ENCODE measurements at places on chromosomes 12 and 14.
A peak's percentile ranks its signal among the peaks of the same experiment; 100 is the strongest.

DNA sequence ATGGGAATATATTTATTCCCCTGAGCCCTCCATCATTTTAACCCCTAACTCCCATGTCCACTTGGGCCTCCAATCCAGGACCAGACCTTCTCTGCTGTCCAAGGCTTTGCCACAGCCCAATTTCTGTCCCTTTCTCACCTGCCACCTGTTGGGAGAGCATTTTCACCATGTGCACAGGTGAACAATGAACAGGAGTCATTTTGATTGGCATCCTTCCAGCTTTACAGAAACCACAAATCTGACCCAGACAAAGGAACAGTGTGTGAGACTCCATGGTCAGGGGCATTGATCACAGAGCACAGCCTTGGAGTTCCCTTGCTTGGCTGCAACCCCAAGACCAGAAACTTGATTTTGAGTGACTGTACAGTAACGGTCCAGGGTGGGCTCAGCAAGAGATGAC lies 91.9 kb downstream of the CRACR2A start:
- no peak for DNase-seq

GRCh38 chr14:36988568-36988967 lies 183.8 kb downstream of the SLC25A21 start:
- DNase-seq = no peak

GRCh38 chr12:13812168-13812567 lies 169.2 kb downstream of the GRIN2B start:
- DNase-seq = no peak

GRCh38 chr12:3551976-3552725 lies 61.1 kb downstream of the PRMT8 start:
- DNase-seq = no peak

DNA sequence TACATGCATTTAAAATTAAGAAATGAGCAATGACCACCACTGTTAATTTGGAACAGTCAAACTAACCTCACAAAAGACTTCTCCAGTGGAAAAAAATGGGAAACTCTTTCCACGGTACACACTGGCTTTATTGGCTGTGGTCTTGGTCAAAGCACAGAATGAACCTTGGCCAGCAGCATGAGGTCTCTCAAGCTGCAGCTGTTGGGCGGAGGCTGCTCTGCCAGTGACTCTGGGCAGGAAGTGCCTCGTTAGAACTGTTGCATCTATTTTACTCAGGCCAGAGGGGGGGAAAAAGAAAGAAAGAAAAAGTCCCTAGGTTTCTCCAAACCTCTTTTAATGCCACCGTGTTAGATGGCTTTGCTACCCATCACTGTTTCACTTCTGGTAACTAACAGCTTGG lies 279.8 kb upstream of the DIO2 start:
- DNase-seq = no peak

DNA sequence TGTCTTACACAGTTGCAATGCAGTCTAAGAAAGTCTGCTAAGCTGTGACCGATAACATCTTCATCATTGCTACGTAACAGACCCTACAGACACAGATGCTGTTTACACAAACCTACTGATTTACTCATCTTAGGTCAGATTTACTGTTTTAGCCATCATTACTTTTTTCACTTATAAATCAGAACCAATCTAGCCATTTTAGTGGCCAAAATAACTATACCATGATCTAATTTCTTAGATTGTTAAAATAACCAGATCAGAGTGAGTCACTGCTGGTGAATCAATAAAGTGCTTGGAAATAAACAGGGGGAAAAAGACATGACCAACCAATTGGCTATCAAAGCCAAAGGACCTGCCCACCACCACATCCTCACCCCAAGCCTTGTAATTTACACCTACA lies 57.0 kb upstream of the FOXN3 start:
- DNase-seq = no peak

DNA sequence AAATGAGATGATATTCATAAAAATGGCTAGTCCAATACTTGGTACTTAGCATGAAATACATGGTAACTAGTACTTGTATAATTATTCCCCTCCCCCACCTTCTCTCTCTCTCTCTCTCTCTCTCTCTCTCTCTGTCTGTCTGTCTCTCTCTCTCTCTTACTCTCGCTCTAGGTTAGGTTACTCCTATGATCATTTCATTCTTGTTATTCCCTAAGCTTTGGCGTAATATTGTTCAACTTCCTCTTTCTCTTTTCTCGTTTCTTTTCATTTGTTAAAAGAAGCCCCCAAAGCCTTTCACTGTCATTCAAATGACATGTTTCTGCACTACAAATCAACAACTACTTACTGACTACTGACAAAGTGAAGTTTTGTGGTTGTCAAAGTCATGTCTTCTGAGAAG lies 89.8 kb downstream of the GRIP1 start:
- DNase-seq = no peak

- no peak for DNase-seq
Measured at GRCh38 chr14:53310412-53310811, 157.3 kb upstream of the DDHD1 start.

- DNase-seq = no peak
Measured at GRCh38 chr12:123319826-123320225, 44.8 kb downstream of the SBNO1 start.

DNA sequence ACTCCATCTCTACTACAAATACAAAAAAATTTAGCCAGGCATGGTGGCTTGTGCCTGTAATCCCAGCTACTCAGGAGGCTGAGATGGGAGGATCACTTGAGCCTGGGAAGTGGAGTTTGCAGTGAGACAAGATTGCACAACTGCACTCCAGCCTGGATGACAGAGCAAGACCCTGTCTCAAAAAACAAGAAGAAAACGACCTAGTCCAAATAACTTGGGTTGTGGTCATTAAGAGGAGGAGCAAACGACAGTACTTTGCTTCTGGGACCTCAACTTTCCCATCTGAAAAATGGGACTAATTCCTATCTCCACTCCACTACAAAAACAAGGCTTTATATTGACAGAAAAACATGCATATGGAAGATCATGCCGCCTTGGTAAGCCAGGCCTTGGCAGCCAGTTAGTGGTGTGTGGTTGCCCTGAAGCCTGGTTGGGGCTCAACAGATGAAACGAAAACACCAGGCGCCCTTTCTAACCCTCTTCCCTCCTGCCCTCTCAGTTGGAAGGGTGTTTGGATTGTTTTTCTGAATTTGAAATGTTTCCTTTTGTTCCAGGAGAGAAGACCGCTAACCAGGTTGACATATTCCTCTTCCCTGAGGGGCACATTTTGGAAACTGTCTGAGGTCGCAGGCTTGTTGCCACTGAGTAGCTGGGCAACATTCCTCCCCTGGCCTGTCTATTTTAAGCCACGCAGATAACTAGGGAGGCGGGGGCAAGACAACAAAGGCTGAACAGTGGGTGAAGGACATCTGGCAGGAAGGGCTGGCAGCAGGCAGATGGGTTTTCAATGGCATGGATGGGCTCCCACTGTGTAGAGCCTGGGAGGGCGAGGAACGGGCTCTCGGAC lies 13.7 kb upstream of the VPS37B start:
- DNase-seq = peak; percentile 59

DNA sequence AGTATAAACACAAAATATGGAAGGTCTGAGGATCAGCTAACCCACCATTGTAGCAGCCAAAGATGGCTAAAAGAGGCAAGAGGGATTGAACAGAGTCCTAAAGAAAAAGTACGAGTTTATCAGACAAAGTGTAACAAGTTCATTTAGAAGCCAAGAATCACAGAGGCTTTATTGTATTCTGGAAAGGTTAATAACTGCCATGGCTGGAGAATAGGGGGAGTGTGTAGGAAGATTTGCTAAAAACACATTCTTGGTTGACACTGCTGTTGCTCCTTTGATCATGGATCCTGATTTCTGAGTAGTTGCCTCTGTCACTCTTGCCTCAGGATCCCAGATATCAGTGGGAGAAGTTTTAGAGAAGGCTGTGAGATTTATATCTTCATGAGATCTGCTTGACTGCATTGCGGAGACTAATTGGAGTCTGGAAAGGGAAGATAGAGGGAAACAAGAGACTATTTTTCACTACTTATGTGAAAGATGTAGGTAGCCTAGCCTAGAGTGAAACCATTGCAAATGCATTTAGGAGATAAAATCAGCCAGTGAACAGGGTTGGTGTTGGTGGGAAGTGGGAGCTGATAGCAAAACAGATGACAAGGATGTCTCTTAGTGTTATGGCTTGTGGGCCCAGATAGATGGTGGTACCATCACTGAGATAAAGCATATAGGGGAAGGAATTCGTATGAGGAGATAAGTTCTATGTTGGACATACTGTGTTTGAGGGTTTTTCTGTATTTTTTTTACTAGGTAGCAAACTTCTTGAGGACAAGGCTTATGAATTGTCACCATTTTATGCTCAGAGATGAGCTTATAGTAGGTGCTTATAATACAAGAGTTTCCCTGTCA lies 402.9 kb upstream of the PDE3A start:
- DNase-seq = no peak

DNA sequence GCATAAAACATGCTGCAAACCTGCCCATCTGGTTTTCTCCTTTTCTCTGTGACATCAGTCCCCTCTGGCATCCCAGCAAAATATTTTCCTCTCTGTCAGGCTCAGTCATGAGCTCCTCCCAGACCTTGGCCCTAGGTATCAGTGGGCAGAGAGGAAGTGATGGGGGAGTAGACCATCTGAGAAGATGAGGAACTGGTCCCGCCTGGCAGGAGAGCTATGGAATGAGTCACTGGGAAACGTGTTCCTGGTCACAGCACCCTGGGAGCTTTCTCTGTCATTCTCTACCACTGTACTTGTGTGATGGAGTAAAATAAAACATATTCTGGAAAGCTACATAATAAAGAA lies 5.0 kb upstream of the SRSF9 start:
- peak; percentile 14 for DNase-seq

DNA sequence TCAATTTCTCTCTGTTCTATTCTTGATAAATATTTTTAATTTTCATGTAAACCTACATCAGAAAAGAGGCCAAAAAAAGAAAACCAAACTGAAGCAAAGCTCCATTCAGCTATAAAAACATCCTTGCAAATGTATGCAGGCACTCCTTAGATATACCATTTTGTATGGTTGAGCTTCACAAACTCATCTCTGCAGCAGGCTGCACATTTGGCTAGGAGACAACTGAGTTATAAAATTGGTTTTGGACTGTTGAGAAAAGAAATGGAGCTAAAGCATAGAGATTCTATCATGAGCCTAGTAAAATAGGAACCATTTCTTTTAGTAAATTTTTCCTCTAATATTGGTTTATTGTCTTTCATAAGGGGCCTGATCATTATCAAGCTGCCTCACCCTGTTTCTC lies 156.4 kb downstream of the SYT1 start:
- no peak for DNase-seq

DNA sequence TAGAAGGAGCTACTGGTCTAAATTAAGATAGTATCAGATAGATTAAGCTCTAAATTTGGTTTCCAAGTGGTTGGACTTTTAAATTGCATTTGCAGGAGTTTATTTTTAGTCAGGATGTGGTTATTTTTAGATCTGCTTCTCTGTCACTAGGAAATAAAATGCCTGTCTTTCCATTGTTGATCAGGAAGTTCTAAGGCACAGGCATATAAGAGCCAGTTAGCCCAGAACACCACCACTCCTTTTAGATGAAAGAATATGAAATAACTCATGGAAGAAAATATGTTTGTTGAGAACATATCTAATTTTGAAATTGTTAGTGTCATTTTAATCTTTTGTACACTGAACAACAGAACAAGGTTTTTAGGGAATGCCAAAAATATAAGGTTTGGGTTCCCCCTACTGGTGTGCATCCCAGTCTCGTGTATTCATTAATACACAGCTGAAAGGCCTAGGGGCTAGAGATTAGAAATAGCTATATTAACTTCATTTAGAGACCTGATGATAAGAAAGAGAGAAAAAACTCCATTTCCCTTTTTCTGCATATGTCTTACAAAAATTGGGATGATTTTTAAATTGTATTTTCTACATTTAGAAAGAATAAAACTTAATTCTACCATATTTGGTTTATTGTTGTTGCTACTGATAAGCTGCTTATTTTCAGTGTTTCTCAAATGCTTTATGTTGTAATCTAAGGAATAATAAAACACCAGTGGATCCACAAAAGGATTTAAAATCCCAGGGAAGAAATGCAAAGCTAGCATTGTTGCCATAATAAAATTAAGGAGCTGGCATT lies 67.2 kb downstream of the RIC8B start:
- DNase-seq = peak; percentile 40

DNA sequence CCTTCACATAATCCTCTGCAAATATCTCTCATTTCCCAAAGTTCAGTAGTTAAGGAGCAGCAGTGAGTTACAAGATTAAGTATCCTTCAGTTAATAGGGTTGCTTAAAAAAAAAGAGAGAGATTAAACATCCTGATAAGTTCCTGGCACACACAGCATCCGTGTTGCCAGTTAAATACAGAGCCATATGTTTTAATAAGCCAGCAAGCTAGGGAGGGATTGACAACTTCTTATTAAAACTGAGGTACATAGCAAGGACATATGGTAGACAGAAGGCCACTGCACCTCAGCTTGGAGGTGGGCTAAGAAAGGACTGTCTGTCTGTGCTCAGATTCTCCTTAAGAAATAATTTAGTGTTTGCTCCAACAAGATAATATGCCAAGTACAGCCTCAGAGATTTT lies 9.6 kb upstream of the TMEM30B start:
- peak; percentile 31 for DNase-seq

- DNase-seq = no peak
Measured at GRCh38 chr12:132488127-132489077, 1.5 kb upstream of the FBRSL1 start.

Measured in NCI-H1694 treated with DMSO at 0.1 percent for 48 hours (cell line).